ENCODE measurements at places on chromosomes 2 and 18.

- no peak for DNase-seq
These were observed 5.4 kb upstream of the NCKAP5 start for GRCh38 chr2:133573491-133574162.

GRCh38 chr2:134193006-134193405 lies 60.9 kb upstream of the MGAT5 start:
- no peak for DNase-seq

DNA sequence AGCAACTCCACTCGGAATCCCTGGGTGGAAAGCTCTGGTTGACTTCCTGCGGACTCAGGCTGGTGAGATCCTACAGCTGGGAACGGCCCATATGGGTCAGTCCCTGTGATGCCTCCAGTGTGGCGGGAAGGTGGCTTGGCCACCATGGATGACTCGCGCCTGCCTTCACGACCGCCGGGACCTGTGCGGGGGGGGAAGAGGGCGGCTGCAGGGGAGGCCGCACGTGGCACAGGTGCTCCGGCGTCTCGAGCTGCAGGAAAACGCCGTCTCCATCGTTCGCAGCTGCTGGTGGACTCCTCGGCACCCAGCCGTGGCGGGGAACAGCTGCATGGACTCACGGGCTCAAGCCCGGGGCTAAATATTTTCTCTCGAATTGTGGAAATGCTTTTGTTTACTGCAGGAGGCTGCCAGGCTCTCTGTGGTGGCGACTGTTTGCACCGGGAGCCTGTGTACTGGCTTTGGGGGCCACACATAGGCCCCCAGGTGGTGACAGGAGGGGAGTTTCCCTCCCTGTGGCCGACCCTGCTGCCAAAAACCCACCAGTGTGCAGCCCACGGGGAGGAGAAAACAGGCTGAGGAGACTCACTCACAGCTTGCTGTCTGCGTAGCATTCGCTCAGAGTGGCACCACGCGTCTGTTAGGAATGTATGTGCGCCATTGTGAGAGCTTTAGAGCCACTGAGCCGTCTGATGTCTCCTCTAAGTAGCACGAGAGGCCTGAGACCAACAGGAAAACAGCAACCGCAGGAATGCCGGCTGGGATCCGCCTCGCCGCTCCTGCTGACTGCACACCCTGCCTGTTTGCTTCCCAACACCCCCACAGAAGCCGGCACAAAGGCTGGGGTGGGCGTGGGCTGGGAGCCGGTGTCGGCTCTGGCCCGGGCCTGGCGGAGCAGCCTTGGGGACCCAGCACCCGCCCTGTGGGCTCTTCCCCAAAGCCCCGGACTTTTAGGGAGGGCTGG lies 89.2 kb downstream of the NFATC1 start:
- DNase-seq, result no peak

DNA sequence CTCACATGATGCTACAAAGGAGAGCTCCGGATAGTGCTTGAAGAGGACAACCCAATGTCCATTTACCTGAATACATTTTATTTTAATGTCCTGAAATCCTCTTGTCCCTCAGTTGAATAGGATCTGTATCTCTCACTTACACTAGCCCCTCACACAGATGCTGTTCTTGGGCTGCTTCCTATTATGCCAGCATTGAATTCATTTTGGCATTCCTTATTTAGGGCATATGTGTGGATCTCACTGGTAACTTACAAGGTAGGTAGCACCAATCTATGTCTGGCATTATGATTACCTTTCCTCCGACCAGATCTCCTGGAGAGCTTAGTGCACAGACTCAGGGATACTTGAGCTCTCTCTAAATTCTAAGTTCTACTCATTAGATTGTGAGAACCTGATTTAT lies 799.7 kb upstream of the FSHR start:
- no peak for DNase-seq

DNA sequence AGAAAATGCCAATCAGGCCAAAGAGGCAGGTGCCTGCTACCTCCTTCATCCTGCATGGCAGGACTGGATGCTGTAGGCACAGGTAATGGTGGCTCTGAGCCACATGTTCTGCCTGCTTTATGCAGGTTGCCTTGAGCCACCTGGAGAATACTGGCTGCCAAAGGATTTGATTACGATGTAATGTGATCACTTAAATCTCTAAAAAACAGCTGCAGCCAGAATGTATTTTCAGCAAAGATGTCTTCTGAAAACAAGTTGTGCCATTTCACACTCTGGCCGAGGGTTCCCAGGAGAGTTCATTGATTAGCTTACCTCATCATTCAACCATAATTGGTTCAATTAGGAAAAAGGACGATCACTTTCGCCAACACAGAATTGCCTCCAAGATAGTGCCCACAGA lies 17.9 kb upstream of the MSGN1 start:
- no peak for DNase-seq

DNA sequence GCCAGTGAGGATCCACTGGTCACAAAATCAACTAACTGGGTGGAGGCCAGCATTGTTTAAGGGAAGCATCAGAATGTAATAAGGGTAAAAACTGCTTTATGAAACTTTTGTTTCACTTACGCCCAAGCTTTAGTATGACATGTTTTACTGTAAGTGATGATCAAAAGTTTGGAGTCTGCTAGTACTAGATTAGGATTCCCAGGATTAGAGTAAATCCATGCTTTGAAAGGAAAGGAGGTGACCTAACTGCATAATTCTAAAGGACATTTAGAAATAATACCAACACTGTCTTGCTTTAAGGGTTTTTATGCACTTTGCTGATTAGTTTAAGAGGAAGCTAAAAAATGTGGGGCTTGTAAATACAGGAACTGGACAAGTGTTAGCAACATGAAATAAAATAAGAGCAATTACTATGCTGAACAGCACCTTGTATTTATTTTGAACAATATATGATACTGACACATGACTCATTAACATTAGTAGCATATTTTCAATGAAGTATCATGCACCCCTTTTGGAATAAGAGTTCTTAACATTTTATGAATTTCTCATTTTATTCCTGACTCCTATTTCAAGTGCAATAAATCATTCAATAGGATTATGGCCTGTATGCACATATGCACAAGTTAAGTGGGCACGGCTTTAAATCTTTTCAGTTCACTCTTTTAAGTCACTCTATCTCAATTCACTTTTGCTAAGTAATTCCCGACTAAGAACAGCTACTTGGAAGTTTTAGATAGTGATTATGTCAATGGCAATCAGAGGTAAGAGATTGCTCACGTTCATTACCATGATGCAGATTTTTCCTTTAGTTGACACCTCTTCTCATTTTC lies 62.5 kb downstream of the STK39 start:
- DNase-seq, result no peak

DNA sequence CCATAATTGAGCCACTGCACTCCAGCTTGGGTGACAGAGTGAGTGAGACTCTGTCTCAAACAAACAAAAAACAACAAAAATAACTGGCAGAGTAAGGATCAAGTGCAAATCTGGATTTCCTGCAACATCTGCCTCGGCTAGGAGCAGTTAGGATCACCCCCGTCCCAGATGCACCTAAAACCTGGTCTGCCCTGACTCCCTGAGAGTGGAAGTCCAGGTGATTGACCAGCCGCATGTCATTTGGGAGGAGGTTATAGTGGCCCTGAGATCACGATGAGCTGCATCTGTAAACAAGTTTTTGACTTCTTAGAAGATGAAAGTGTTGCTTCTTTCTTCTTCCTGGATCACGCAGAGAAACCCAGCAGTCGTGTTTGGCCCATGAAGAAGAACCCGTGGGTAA lies 5.0 kb upstream of the ESPNL start:
- no peak for DNase-seq

GRCh38 chr2:221568299-221568698 lies 3.8 kb downstream of the EPHA4 start:
- DNase-seq, result no peak

GRCh38 chr2:86028766-86029381 lies 76.8 kb downstream of the POLR1A start:
- DNase-seq, result no peak
